PC-3 (cell line): ENCODE measurements at places on chromosomes 2 and 18. TPM values are rescaled to one million over a fixed set of nuclear protein-coding genes. Genes with fewer than 3 reads are reported as not detected.
A peak's percentile ranks its signal among the peaks of the same experiment; 100 is the strongest.

DNA sequence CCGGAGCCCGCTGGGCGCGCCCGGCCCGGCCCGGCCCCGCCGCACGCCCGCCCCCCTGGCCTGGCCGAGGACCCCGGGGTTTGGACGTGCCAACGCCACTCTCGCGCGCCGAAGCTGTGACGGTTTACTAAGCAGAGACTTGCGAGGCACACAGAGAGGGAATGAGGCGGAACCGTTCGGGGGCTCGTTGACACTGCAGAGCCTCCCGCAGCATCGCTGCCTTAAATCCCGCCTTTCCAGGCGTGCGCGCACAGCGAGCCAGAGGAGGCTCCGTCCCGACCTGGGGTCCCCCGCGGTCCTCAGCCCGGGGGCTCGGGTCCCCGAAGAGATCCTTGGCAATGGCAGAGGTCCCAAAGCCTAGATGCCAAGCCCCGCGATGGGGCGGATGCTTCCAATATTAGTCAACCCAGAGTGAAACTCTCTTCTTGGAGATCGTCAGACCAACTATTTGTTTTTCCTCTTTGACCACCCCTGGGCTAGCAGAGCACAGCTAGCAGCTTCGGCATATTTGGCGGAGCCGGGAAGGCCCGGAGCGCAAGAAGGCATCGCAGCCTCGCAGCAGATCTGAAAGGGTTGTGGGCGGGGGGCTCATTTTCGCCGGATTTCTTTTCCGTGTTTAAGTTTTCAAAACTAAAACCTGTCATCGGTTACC, at the start of gene ZNF385B:
Gene ZNF385B (minus strand): TSS at position 197 of the 652 bp plus-strand sequence.
- H3K27me3 ChIP-seq, result no peaks in the 10 kb centered on the region
- H3K36me3 ChIP-seq, result no peaks in the 10 kb centered on the region
- H3K27ac ChIP-seq, result no peak within 1 kb of the TSS

DNA sequence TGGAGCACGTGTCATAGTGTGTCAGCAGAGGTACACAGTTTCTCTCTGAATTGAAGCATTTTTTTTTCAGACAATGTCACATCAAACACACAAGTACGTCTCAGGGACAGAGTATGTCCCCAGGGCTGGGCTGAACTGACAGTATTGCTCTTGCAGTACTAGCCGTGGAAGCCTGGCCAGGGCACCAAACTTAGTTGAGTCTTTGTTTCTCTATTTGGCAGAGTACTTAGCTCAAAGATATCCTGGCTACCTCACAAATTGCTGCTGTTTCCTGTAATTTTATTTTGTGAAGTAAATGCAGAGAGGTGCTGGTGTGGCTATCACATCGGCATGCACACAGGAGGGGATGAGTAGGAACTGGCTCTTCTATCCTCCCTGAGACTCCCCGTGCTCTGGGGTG, 691.6 kb upstream of the HS6ST1 start:
- no peak overlapping the region for H3K27ac ChIP-seq
- no peaks in the 10 kb centered on the region for H3K4me1 ChIP-seq
- DNase-seq, result no peak
- H3K27me3 ChIP-seq, result no peaks in the 10 kb centered on the region
- H3K4me3 ChIP-seq, result no peak overlapping the region

DNA sequence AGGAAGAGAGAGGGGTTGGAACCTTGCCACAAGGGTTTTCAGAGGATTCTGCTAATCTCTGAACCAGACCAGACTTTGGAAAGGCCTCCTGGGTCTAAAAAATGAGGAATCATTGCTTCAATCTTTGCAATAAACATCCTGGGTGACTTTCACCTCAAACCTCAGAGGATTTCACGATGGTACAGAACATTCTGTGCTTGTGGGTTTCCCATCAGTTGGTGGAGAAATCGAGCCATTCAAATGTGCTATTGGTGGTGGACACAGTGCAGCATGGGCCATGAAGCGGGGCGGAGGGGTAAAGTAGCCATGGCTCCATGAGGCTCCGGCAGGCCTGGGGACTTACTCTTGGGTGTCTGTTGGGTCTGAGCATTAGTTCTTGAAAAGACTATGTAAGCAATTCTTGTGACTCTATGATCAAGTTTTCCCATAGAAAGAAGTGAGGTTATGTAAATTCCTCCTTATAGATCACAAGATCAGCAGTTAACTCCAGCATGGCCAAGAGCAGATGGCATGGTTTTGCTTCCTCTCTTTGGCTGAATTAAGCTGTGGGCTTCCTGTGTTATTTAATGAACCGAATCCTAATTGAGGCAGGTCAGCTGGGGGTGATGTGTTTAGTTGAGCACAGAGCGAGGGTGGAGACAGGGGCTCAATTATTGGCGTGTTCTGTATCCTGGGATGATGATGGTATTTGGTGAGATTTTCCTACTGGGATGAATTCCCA, 1.9 kb upstream of the IL1R2 start:
- no peak for DNase-seq
- H3K36me3 ChIP-seq, result no peaks in the 10 kb centered on the region

Gene KLHL41
- 0.07 and 0.12 TPM in 2 replicates for total RNA-seq

DNA sequence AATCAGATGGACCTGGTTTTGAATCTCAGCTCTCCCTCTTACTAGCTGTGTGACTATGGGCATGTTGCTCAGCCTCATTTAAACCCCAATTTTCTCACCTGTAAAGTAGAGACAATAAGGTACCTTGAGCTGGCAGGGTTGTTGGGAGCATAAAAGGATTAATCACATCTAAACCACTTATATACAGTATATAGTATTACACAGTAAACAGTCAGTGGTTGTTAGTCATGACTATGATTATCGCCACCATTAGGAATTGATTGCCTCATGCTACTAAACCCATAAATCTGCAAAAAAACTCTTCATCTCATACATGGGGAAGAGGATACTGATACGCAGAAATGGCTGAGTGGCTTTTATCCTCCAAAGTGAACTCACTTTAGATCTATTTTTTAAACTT, 65.8 kb downstream of the INO80D start:
- H3K36me3 ChIP-seq, result peaks cover 22% of the 10 kb centered on the region
- H3K4me1 ChIP-seq, result peaks cover 3% of the 10 kb centered on the region; the same call in 1 of the 2 replicates
- no peak overlapping the region for H3K27ac ChIP-seq
- H3K27me3 ChIP-seq, result no peaks in the 10 kb centered on the region
- no peak overlapping the region for H3K4me3 ChIP-seq
- DNase-seq, result peak; percentile 41

DNA sequence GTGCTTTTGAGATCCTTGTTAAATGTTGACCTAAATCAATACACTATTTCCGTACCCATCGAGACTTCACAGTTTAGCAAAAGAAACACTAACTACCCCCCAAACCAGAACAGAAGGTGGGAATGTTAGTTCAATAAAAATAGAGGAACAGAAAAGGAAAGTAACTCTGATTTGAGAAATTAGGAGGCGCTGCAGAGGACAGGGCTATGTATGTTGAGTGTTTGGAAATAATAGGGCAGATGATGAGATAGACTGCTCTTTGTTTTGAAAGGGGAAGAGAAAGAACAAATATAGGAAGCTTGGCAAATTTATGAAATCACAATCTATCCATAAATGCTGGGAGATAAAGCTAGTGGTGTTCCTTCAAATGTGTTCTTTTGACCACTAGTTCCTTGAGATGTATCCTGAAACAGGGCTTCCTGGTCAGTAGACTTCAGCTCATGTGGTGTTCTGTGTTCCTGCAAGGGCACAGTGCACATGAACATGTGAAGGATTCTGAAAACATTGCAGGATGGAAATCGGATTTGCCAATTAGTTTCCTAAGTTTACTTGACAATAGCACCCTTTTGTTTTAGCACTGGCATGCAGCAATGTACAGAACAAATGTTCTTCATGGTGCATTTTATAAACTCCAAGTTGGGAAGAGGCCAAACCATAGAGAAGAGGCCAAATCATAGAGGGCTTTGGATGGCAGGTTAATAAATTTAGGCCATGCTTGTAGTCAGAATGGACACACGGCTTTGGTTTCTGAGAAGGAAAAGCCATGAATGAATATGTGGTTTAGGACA, 39.8 kb downstream of the RHBDD1 start:
- no peak overlapping the region for H3K4me3 ChIP-seq
- DNase-seq, result no peak
- 0 out of 2 replicates have a peak, but pooled peaks cover 7% of the 10 kb centered on the region for H3K4me1 ChIP-seq
- no peaks in the 10 kb centered on the region for H3K36me3 ChIP-seq

- no peak overlapping the region; the same call in 1 of the 2 replicates for H3K4me3 ChIP-seq
- H3K36me3 ChIP-seq, result no peaks in the 10 kb centered on the region
- peak; percentile 84 for DNase-seq
- peaks cover 42% of the 10 kb centered on the region for H3K4me1 ChIP-seq
- peak overlapping the region; percentile 9 for H3K27ac ChIP-seq
Observed at GRCh38 chr18:24027156-24027827, 12.7 kb downstream of the TTC39C start.

Gene CNGA3
- not detected in 2 replicates for total RNA-seq

GRCh38 chr2:241273210-241274020, 42.1 kb downstream of the HDLBP start:
- H3K4me3 ChIP-seq, result peak overlapping the region; percentile 71
- H3K27ac ChIP-seq, result no peak overlapping the region
- H3K27me3 ChIP-seq, result no peaks in the 10 kb centered on the region
- peaks cover 25% of the 10 kb centered on the region for H3K4me1 ChIP-seq
- H3K36me3 ChIP-seq, result peaks cover 4% of the 10 kb centered on the region; the same call in 1 of the 2 replicates

- peaks cover 10% of the 10 kb centered on the region for H3K4me1 ChIP-seq
- H3K27ac ChIP-seq, result no peak overlapping the region
- H3K36me3 ChIP-seq, result no peaks in the 10 kb centered on the region; the same call in 1 of the 2 replicates
- no peak overlapping the region for H3K4me3 ChIP-seq
- no peak for DNase-seq
Observed at GRCh38 chr2:236040600-236041328, 127.4 kb downstream of the GBX2 start.

Gene GALM
- total RNA-seq, result 22.7 and 26.4 TPM in 2 replicates
